ENCODE measurements at places on chromosomes 3 and 15. TPM values are rescaled to one million over a fixed set of nuclear protein-coding genes. Genes with fewer than 3 reads are reported as not detected.

DNA sequence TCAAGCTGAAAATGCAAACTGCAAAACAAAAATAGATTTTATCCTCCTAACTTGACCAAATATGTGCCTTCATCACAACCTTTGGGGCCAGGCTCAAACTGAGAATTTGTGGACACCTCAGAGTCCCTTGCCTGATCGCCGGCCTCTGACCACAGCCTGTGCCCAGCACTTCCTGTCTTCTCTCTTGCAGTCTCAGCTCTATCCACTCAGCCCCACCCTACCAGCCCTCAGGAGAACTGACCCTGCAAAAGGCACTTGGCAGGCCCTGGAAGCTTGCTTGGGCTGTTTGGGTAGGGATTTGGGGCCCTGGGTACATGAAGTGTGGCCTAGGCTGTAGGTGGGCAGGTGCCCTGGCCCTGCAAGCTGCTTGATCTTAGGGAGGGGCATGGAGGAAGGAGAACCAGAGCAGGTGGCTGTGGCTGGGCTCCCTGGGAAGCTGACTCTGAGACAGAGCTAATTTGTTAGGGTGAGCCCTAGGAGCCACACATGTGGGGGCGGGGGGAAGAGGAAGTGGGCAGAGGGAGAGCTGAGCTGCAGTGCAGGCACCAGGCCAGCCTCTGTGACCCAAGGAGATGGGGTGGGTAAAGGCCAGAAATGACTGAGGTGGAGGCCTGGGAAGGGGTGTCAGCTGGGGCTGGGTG, 8.6 kb downstream of the CLEC3B start:
- DNase-seq: no peak

Gene OXNAD1
- polyA plus RNA-seq: 11.8 TPM

Gene ITGA11
- not detected for polyA plus RNA-seq

DNA sequence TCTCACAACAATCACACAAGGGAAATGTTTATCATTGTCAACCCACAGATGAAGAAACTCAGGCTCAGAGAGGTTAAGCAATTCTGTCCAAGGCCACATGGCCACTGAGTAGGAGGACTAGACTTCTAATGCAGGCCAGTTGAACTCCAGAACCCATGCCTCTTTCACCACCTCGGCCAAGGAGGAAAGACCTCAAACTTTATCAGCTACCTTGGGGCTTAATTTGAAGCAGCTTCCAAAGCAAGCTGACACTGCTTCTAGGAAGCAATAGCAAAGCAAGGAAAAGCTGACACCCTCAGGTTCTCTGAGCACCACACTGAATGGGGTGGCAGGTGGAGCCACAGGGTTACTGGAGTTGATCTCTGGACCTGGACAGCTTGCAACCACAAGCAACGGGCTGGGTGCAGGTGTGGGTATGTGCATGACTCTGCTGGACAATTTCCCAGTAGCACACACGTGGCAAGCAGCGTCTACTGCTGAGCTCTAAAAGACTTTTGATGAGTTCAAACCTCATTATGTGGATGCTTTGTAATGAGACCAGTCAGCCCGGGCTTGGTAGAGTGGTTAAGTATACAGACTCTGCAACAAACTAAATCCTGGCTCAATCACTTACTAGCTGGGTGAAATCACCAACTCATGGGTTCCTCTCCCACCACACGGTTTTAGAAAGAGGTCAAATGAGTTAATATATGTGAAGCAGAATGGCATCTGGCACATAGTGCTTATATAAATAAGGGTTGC, 23.1 kb downstream of the CCNL1 start:
- DNase-seq: no peak

DNA sequence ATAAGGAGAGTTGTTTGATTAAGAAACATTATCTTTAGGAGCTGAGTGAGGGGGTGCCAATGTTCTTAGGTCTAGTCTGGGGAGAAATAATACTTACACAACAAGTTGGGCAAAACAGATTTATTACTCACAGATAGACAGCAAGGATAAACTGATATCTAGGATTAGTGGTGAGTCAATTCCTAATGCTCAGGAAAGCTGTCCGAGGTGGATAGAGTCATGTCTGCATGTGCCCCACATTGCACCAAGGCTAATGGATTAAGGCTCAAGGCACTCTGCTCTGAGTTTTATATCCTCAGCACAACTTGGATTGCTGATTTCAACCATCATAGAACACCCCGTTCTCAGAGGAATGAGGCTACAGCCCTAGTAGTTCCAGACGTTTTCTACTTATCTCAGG, 1042.3 kb downstream of the OTOL1 start:
- no peak for DNase-seq

- no peak for DNase-seq
Observed at GRCh38 chr3:47441796-47442551, 33.8 kb downstream of the SCAP start.
